ENCODE measurements at places on chromosomes 3 and 15.

DNA sequence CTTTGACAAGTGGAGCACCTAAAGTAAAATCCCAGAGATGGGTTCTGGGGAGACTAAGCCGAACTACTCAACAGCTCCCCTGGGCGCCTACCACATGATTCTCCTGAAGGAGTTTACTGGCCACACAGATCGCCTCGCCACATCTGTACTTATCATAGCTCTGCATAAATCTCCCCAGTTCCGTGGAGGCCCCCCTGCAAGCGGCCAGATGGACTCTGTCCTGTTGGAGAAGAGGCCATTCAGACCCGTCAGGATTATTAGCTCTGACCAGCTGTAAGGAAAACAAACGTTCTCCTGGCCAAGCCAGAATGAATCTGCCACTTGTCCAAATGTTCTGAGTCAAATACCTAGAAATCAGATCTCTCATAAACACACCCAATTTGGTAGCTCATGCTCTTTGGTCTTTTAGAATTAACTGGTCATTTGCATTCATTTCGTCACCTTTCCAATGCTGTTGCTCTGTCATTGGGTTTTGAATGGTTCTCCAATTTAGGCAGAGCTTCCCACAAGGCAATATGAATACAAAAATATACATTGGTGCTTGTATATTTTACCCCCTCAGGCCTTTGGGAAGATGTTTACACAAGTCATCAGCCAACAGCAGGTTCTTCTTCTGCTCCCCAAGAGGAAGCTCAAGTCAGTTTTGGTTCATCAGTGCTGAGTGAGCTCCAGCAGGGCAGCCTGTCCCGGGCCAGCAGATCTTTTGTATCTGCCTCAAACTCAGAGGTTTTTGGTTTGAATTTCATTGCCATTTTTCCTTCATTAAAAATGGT, 124.5 kb downstream of the THSD4 start:
- DNase-seq: no peak

GRCh38 chr15:85035980-85036379, 54.3 kb downstream of the PDE8A start:
- no peak for DNase-seq

DNA sequence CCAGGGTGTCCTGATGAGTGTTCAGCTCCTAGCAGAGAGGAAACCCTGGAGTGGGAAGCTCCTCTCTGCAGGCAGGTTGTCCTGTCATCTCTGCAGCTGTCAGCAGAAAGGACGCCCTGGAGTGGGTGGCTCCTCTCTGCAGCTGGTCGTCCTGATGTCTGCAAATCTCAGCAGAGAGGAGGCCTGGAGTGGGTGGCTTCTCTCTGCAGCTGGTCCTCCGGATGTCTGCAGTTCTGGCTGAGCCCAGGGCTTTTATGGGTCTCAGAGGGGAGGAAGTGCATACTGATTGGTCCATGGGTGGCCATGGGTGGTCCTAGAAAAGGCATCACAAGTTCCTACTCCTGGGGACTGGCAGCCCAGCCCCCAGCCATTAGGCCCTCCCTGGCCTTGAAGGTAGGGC, 102.6 kb upstream of the BNIP2 start:
- no peak for DNase-seq

DNA sequence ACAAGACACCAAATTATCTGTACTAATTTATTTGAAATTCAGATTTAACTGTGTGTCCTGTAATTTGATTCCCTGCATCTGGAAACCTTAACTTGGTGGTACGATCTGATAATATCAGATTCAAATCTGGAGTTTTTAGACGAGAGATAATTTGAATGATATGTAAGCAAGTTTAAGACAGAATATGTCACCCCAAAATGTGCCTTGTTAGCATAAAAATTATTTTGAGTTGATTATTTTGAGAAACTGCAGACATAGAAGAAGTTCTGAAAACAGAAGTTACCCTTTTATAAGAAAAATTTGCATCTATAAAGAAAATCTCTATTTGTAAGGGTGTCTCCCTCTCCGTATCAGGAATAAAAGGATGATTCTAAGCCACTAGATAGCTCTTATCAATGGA, 1202.8 kb downstream of the ROBO2 start:
- no peak for DNase-seq

DNA sequence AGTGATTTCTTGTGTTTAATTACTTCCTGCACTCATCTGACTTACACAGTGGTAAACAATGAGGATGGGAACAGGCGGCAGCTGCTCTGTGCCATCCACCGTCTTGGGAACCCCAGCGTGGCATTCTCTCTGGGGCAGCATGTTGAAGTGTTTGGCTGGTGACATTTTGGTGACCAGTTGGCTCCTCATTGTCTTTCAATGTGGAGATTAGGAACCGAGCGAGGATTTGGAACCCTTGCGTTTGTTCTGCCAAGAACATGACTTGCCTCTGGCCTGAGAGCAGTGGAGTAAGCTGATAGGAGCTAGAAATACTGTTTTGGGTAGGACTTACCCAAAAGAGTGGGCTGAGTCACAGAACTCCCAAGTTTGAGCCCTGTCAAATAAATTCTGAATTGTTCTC, 88.8 kb downstream of the IGF1R start:
- no peak for DNase-seq
